ENCODE measurements at places on chromosomes 1 and 21. TPM values are rescaled to one million over a fixed set of nuclear protein-coding genes. Genes with fewer than 3 reads are reported as not detected.
A peak's percentile ranks its signal among the peaks of the same experiment; 100 is the strongest.

OR2T11 gene
- total RNA-seq: not detected

SERTAD4 gene
- total RNA-seq: 10.6 TPM

RC3H1 gene
- total RNA-seq: 20.3 TPM

SPRR1B gene
- not detected for total RNA-seq

ELAVL4 gene
- total RNA-seq: 0.18 TPM

- no peak overlapping the region for H3K4me3 ChIP-seq
- H3K27me3 ChIP-seq: no peaks in the 10 kb centered on the region
- DNase-seq: no peak
These were observed 30.4 kb downstream of the VTCN1 start for GRCh38 chr1:117180147-117180967.

GRCh38 chr1:155050560-155051341 is at the start of gene ADAM15:
TSS of gene ADAM15 (plus strand) at chr1:155051316. CDS start at chr1:155051387, 71 bp downstream.
- peaks cover 19% of the 10 kb centered on the region for H3K4me1 ChIP-seq
- DNase-seq: peak; percentile 77
- peak within 1 kb of the TSS; percentile 92 for H3K27ac ChIP-seq
- no peaks in the 10 kb centered on the region for H3K27me3 ChIP-seq
- no peaks in the 10 kb centered on the region for H3K36me3 ChIP-seq
- H3K4me3 ChIP-seq: peak within 1 kb of the TSS; percentile 71

DNA sequence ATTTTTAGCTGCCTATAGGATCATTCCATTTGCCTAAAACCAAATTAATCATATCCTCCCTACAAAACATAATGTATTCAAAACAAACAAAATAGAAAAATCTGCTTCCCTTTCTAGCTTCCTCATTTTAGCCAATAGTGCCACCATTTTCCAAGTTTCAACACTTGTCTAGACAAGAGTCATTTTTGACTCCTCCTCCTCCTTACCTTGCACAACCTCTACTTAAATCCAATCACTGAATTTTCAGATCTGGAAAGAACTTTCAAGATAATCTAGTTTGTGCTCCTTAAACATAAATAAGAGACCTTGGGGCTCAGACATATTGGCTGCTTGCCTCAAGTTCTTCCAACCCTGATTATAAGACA is 7.4 kb downstream of the STX6 start:
- H3K27ac ChIP-seq: no peak overlapping the region
- H3K27me3 ChIP-seq: no peaks in the 10 kb centered on the region
- H3K4me3 ChIP-seq: no peak overlapping the region
- no peak for DNase-seq
- no peaks in the 10 kb centered on the region for H3K36me3 ChIP-seq
- H3K4me1 ChIP-seq: no peaks in the 10 kb centered on the region

DNA sequence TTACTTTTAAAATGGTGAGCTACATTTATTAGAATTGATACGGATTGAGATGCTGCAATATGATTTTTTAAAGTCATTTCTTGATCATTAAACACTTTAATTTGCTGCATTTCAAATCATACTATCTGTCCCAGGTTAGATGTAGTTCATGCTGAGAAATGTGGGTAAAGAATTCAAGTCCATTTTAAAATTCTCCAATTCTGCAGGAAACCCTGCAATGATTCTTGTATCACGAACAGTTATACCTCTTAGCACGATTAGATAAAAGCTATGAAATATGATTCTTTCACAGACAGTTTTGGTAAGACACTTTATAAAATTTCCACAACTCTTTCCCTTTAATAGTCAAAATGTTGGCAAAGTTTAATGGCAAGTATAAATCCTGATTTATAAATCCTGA is 693.4 kb downstream of the ADGRL2 start:
- H3K36me3 ChIP-seq: no peaks in the 10 kb centered on the region
- H3K27ac ChIP-seq: no peak overlapping the region
- H3K4me1 ChIP-seq: no peaks in the 10 kb centered on the region
- no peak overlapping the region for H3K4me3 ChIP-seq
- H3K27me3 ChIP-seq: no peaks in the 10 kb centered on the region

DNA sequence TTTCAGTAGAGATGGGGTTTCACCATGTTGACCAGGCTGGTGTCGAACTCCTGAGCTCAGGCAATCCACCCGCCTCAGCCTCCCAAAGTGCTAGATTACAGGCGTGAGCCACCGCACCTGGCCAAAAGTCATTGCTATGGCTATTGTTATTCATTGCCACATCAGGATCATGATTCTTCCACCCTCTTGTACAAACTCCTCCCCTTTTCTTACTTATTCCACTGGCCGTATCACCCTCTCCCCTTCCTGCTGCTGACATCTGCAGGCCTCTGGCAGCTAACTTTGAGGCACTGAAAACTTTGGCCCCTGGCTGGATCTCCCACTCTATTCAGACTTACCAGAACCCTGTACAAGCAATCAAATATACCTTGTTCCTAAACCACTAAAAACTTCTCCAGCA is 10.9 kb downstream of the TMEM53 start:
- H3K27me3 ChIP-seq: no peaks in the 10 kb centered on the region
- H3K4me1 ChIP-seq: no peaks in the 10 kb centered on the region
- H3K4me3 ChIP-seq: no peak overlapping the region
- no peaks in the 10 kb centered on the region for H3K36me3 ChIP-seq

DNA sequence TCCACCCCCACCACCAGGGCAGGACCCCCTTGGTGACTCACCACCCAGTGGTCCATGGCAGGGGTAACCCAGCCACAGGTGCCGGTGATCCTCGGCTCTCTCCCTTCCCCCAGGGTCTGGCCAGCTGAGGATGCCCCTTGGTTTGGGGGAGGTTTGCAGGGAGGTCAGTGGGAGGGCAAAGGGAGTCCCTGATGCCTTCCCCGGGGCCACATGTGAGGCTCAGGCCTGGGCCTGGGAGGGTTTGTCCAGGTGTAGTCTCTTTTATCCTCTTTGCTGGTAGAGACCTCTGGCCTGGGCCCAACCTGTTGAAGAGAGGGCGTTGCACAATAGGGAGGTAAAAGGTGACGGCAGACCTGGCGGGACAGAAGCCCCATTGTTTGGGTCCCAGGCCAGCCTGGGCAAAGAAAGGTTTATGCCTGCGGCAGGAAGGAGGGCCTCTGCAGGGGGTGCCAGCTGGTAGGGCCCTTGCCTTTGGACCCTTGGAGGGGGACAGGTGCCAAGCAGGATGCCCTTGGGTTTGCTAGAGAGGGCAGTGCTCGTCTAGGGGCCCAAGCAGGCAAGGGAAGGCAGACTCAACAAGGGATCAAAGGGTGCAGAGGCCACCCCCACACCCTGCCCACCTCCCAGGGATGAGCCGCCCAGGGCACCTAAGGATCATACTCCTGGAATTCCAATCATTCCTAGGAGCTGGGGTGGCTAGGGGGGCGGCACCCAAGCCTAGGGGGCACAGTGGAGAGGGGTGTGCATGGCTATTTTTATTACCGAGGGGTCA is 760 bp upstream of the TINAGL1 start:
- H3K4me1 ChIP-seq: no peaks in the 10 kb centered on the region
- no peaks in the 10 kb centered on the region for H3K27me3 ChIP-seq
- no peaks in the 10 kb centered on the region for H3K36me3 ChIP-seq
- peak overlapping the region; percentile 79 for H3K27ac ChIP-seq

- H3K4me1 ChIP-seq: no peaks in the 10 kb centered on the region
- H3K36me3 ChIP-seq: peaks cover 6% of the 10 kb centered on the region
- no peak overlapping the region for H3K27ac ChIP-seq
- no peaks in the 10 kb centered on the region for H3K27me3 ChIP-seq
These were observed 7.9 kb downstream of the COL6A1 start for GRCh38 chr21:45989355-45990048.

DNA sequence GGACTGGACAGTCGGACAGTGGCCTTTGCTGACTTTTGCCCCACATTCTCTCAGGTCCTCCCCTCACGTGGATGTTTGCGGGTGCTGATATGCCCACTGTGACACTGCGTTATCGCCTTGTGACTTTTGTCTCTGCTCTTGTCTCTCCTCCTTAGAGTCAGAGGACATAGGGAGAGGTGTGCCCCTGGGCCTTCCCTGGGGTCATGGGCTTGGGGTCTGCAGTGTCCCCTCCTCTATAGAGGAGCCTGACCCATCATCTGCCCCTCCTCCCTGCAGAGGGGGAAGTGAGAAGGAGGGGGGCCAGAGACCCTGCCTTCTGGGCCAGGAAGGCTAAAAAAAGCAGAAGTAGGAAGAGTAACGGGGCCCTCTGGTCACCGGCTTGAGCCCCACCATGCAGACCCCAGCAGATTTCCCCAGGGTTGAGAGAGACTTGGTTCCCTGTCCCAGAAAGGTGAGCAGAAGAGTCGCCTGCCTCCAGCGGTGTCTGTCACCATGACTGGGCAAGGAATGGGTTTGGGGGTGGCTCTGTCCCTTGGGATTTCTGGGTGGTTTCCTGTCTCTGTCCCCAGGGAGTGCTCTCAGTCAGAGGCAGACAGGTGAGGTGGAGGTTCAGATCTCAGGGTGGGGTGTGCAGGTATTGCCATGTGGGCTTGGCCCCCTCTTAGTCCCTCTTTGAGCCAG is 13.3 kb downstream of the RPS6KA1 start:
- DNase-seq: no peak
- H3K36me3 ChIP-seq: no peaks in the 10 kb centered on the region
- H3K4me1 ChIP-seq: no peaks in the 10 kb centered on the region
- peak overlapping the region; percentile 1 for H3K4me3 ChIP-seq
- no peaks in the 10 kb centered on the region for H3K27me3 ChIP-seq

GRCh38 chr1:24411963-24412362 is 1.6 kb downstream of the STPG1 start:
- H3K27ac ChIP-seq: no peak overlapping the region
- H3K27me3 ChIP-seq: no peaks in the 10 kb centered on the region
- DNase-seq: no peak
- H3K4me3 ChIP-seq: no peak overlapping the region
- H3K36me3 ChIP-seq: no peaks in the 10 kb centered on the region

GRCh38 chr1:1031659-1032235 is 11.8 kb downstream of the AGRN start:
- no peaks in the 10 kb centered on the region for H3K27me3 ChIP-seq
- no peaks in the 10 kb centered on the region for H3K36me3 ChIP-seq
- DNase-seq: no peak
- no peak overlapping the region for H3K4me3 ChIP-seq
- H3K4me1 ChIP-seq: peaks cover 6% of the 10 kb centered on the region

DNA sequence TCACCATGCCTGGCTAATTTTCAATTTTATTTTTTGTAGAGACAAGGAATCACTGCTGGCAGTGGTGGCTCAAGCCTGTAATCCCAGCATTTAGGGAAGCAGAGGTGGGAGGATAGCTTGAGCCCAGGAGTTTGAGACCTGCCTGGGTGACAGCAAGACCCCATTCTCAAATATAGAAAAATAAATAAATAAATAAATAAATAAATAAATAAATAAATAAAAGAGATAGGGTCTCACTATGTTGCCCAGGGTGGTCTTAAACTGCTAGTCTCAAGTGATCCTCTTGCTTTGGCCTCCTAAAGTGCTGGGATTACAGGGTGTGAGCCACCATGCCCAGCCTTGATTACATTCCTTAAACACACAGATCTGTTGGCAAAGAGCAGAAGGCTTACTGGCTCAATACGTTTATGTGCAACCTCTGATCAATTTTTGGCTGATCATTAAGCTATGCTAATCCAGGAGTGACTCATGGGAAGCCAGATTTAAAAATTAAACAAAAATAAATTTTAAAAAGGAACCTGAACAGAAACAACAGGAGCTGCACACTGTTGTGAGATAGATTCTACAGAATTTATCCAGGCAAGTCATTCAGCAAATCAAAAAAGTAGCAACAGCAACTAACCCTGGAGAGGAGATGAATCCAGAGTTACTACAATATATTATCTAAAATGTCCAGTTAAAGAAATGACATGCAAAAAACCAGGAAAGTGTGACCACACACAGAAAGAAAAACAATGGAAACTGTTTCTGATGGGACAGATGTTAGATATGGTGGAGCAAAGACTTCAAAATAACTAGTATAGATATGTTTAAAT is 79.4 kb downstream of the RPE65 start:
- no peak overlapping the region for H3K4me3 ChIP-seq
- H3K4me1 ChIP-seq: no peaks in the 10 kb centered on the region
- no peaks in the 10 kb centered on the region for H3K36me3 ChIP-seq
- no peaks in the 10 kb centered on the region for H3K27me3 ChIP-seq
- DNase-seq: no peak
- H3K27ac ChIP-seq: no peak overlapping the region

GRCh38 chr1:27203946-27204345 is 30.5 kb upstream of the WDTC1 start:
- H3K36me3 ChIP-seq: no peaks in the 10 kb centered on the region
- no peak overlapping the region for H3K27ac ChIP-seq
- no peaks in the 10 kb centered on the region for H3K4me1 ChIP-seq

DNA sequence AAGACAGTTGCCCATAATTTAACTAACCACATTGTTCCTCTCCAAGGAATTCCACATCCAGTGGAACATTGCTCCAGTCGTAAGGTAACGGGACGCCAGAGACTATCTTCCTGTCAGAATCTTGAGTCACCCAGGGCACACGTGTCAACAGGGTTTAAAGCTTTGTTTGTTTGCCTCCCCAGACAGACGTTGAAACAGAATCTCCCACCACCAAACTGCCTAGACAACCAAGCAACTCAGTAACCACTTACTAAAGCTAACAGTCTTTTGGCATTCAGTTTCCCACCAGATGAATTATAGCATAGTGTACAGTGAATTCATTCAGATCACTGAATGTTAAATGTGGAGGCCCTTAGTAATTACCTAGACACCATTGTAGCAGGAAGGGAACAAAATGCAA is 439.5 kb downstream of the PLPP3 start:
- no peaks in the 10 kb centered on the region for H3K4me1 ChIP-seq
- no peak overlapping the region for H3K27ac ChIP-seq
- DNase-seq: no peak
- H3K36me3 ChIP-seq: no peaks in the 10 kb centered on the region

- H3K4me3 ChIP-seq: no peak overlapping the region
- H3K36me3 ChIP-seq: no peaks in the 10 kb centered on the region
- no peak overlapping the region for H3K27ac ChIP-seq
- no peak for DNase-seq
- no peaks in the 10 kb centered on the region for H3K4me1 ChIP-seq
These were observed 32.2 kb upstream of the PCBP3 start for GRCh38 chr21:45611296-45611695.

- H3K27me3 ChIP-seq: no peaks in the 10 kb centered on the region
- peaks cover 2% of the 10 kb centered on the region for H3K4me1 ChIP-seq
- peak; percentile 70 for DNase-seq
- H3K4me3 ChIP-seq: peak overlapping the region; percentile 55
- peak overlapping the region; percentile 89 for H3K27ac ChIP-seq
These were observed 15.6 kb upstream of the HJV start for GRCh38 chr1:146036965-146037646.

DNA sequence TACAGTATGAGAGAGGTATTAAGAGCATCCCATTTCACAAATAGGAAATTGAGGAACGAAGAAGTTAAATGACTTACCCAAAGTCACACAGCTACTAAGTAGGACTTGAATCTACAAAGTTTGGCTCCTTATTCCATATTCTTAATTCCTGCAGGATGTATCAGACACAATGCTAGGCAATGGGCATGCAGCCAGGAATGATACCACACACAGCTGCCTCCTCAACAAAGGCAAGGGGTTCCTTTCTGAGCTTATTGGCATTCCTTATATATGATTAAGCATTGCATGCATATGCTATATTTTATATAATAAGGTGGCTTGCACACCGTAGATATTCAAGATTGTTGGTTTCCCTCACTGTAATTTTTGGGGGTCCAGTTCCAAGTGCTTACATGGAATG is 34.2 kb upstream of the JUN start:
- H3K27me3 ChIP-seq: no peaks in the 10 kb centered on the region
- DNase-seq: no peak
- no peaks in the 10 kb centered on the region for H3K36me3 ChIP-seq
- H3K27ac ChIP-seq: no peak overlapping the region
- H3K4me1 ChIP-seq: peaks cover 19% of the 10 kb centered on the region
- no peak overlapping the region for H3K4me3 ChIP-seq

GRCh38 chr1:159442428-159442827 is 2.9 kb downstream of the OR10J1 start:
- no peak for DNase-seq
- H3K36me3 ChIP-seq: no peaks in the 10 kb centered on the region
- no peak overlapping the region for H3K27ac ChIP-seq
- no peaks in the 10 kb centered on the region for H3K27me3 ChIP-seq
- no peaks in the 10 kb centered on the region for H3K4me1 ChIP-seq

All from prostate gland (tissue), 2 donors.